Posterior cingulate gyrus (tissue), 11 donors: ENCODE measurements at places on chromosomes 11 and 22.

GRCh38 chr11:27116684-27117083 is 76.1 kb downstream of the BBOX1 start:
- DNase-seq: no peak

DNA sequence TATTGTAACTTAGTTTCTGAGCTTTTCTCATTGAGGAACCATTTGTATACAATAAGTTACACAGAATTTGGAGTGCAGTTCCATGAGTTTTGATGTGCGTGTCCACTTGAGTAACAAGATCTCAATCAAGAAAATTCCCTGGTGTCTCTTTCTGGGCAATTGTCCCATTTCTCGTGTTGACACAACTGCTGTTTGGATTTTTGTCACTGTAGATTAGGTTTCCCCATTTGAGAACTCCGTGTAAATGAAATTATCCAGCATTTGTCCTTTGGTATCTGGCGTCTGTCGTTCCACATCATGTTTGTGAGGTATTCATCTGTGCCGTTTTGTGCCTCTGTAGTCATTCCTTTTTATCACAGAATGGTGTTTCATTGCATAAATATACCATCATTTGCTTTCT is 547.0 kb downstream of the TBC1D22A start:
- DNase-seq: no peak

DNA sequence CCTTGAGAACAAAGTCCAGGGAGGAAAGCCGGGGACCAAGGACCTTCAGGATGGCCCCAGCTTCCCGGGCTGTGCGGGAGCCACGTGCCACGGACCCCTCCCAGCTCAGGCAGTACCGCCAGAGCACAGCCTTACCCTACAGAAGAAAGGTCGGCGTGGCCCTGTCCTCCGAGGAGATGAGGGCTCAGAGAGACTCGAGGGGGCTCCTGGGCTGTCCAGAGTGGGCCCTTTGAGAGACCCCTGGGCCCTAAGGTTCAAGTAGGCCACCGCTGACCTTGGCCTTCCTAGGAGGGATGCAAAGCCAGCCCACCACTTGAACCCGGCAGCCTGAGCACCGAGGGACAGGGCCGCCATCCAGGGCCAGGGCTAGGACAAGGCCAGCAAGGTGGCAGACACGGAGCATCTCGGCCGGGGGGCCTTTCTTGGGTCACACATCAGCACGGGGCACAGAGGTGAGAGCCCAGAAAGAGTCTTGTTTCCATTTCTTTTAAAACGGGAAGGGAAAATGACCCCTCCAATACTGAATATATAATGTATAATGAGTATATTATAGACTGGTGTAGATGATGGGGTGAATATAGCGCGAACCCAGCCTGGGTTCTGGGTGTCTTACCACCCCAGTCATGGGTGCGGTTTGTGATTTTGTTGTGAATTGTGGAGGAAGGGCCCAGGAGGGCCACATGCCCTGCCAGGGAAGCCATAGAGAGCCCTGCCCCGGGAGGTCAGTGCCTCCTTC is 34.4 kb upstream of the PPARA start:
- DNase-seq: no peak

- no peak for DNase-seq
Measured at GRCh38 chr11:45530776-45531175, 134.6 kb downstream of the CHST1 start.

DNA sequence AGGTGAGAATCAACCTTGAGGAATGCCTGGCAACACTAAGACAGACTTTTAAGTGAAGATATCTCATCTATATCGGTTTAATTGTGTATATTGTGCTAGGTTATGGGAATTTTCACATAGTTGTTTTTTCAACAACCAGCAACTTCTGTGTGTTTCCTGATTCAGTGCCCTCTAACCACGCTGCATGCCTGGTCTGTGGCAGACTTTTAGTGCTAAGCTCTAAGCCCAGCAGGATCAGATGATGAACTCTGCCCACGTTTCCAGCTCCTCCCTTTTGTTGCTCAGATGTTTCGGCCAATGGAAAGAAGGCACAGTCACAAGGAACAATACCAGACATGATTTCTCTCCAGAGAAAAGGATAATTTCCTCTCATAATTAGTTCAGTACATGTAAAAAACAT is 1.4 kb upstream of the VWA5A start:
- DNase-seq: no peak

DNA sequence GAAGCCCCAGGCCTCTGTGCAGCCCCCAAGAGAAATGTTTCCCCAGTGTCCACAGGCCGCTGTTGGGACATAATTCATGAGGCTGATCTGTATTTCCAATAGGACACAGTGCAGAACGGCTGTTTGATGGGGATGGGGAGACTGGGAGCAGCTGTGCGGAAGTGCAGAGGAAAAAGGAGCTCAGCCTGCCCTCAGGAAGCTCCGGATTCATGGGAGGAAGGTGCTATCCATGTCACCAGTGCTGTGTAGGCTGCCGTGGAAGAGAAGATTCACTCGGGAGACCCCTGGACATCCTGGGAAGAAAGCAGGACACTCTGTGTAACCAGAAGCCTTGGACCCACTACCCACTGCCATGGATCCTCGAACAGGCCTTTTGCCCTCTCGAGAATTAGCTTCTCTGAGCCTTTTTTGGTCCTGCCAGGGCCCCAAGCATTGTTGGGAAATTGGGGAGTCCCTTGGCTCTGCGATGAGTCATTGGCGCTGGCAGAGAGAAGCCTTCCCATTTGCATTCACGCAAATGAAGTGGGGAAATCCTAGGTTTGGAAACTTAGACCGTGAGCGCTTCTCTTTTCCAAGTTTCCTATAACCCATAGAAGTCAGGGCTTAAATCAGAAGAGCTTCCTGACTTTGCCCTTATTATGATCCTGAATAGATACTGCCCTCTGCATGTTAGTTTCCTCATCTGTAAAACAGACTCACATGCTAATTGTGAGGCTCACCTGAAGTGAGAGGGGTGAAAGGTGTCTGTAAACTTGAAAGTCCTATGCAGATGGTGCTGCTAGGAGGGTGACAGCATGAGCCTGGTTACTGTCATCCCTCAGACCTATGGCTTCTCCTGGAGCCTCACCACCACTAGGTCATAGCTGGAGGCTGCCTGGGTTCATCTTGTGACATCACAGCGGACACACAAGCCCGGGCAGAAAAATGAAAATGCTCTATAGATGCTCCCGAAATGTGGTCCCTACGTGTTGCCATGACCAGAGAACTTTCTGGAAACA is 229.2 kb upstream of the B3GAT1 start:
- no peak for DNase-seq
